ENCODE measurements at places on chromosomes 6 and 20. TPM values are rescaled to one million over a fixed set of nuclear protein-coding genes. Genes with fewer than 3 reads are reported as not detected.

Gene LCA5
- total RNA-seq, result not detected

Gene MAPK13
- 63.5 TPM for total RNA-seq

Gene AURKA
- total RNA-seq, result 0.25 TPM

Gene RGS17
- total RNA-seq, result not detected

Gene RAB44
- 0.22 TPM for total RNA-seq

Gene SPDEF
- total RNA-seq, result 0.17 TPM

Gene ARMH2
- not detected for total RNA-seq

GRCh38 chr20:51529758-51530157 is 12.8 kb downstream of the NFATC2 start:
- peak; percentile 60 for DNase-seq

- no peak for DNase-seq
Observed at GRCh38 chr6:137550535-137550934, 56.3 kb upstream of the OLIG3 start.

DNA sequence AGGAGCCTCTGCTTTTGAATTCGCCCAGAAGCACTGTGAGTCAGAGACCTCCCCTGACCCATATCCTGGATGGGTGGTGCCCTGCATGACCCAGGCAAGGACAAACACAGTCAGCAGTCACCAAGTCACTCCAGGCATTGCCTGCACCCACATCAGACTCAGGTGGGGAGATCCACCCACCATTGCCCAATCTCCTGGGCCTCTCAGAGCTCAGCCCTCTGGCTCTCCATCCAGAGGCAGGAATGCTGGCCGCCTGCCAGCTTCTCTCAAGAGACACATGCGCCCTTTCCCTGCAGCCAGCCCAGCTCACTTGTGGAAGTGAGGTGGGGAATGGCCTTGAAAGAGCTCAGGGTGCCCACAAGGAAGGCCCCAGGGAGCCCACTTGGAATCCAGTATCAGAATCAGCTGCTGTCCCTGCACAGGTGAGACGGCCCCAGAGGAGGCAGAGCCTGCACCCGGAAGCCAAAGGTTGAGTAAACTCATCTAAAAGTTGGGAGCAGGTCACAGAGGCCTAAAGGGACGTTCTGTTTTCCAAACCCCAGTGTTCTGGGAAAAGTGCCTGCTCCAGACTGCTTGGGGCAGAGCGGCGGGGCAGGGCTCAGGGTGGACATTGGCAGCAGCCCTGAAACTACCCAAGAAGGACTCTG is 129.8 kb downstream of the PREX1 start:
- DNase-seq, result no peak

DNA sequence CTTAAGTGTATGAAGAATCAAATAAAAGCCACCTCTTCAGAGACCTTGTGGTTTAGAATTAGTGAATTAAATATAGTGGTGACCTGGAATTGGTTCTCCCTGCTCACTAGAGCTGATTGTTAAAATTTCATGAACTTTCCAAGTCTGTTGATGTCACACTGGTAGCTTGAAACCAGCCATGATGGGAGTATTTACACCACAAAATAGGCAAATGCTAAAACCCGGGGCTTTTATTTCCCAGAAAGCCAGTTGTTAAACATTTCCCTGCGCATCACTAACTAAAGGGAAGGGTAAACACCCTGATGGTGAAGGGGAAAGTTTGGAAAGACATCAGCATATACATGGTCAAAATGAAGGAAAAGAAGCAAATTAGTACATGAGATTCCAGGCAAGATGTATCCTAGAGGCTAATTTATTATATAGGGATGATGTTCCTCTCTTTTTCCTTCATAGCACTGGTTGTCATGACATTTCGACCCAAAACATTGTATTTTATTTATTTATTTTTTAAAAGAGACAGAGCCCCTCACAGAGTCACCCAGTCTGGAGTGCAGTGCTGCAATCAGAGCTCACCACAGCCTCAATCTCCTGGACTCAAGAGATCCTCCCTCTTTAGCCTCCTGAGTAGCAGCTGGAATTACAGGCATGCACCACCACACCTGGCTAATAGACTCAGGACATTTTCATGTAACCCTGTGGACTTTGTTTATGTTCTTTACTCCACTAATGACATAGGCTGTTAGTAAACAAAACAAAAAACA is 123.2 kb downstream of the RIN2 start:
- DNase-seq, result no peak

GRCh38 chr20:17833036-17833674 is 133.4 kb downstream of the BANF2 start:
- no peak for DNase-seq

- DNase-seq, result no peak
Observed at GRCh38 chr6:124028117-124028516, 224.5 kb downstream of the NKAIN2 start.

DNA sequence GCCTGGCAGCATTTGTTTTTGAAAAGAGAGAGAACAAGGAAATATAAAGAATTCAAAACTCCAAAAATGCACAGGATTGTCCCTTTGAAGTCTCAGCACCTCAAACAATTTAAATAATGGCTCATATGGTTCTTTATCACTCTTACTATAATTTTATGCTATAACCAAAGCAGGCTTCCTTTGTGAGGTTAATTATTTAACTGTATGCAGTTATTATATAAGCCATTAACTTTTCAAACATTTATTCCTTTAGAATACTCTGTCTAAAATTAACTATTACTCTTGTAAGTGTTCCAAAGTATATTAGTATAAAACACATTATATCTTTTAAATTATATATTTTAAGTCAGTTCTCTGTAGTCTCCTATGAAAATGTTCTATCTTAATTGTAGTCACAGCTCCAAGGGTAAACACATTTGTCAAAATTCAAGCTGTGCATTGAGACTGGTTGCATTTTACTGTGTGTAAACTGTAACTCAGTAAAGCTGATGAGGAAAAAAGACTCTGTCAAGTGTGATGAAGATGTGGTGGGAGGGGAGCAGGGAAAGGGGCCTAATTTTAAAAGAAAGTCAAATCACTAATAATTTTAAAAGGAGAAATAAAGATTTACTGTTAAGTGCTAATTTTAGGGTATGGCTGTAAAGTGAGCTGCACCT is 20.0 kb upstream of the PLAGL1 start:
- no peak for DNase-seq

DNA sequence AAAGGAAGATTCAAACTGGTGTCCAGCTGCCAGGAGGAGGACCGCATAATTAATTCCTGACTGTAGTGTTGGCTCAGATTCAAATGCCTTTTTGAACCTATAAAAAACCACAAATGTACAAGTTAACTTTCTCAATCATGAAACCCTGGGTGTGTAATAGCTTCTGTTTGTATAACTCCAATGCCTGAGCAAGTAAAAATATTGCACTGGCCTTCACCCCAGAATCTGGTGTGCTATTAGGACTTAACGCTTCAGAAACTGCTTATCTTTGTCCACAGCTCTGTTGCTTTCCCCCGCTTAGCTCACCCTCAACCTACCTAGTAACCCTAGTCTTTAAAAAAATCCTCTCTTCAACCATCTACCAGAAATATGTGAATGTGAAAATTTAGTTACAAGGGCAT is 119.1 kb upstream of the MAP7 start:
- DNase-seq, result no peak

- DNase-seq, result no peak
Observed at GRCh38 chr6:144083172-144083571, 12.2 kb downstream of the SF3B5 start.

DNA sequence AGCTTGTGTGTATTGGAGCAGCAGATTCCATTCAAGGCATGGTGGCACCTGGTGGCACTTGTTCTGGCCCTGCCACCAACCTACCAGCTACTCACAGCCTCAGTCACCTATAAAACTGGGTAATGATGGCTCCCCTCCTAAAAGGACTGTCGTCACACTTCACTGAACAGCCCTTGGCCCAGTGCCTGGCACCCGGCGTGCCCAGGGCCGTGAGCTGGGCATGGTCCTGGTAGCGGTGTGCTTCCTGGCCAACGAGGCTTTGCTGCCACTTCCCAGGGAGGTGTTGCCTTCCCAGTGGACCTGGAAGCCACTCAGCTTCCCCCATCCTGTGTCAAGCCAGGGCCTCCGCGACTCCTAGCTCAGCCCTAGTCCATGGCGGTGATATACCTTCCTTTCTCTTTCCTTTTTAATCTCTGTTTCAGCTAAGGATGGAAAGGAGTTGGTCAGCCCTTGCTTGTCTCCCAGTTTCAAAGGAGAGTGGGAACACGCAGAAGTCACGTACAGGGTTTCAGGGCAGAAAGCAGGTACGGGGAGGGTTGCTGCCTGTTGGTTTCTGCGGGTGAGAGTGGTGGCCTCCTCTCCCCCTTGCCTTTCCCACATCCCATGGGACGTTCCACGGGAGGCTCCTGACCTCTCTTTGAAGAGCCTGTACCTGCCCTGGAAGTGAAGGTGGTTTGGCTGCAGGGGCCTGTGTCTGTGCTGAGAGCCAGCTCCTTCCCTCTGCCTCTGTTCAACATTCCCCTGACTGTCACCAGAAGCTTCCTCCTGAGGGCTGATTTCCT is 25.5 kb downstream of the ENTPD6 start:
- DNase-seq, result no peak

DNA sequence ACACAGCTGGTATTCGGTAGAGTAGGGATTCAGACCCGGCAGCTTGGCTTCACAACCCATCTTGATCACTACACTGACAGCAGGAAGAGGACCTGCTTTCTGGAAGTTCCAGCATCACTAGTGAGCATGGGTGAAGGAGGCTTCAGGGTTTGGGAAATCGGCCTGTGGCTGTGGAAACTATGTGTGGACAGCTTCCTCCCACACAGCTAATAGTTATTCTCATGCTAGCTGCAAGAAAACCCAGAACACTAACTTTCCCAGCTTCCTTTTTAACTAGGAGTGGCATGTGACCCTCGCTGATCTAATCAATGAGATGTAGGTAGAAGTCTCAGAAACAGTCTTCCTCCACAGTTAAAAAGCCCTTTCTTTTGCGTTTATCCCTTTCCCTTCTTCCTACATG is 36.3 kb upstream of the SIRPA start:
- DNase-seq, result no peak

DNA sequence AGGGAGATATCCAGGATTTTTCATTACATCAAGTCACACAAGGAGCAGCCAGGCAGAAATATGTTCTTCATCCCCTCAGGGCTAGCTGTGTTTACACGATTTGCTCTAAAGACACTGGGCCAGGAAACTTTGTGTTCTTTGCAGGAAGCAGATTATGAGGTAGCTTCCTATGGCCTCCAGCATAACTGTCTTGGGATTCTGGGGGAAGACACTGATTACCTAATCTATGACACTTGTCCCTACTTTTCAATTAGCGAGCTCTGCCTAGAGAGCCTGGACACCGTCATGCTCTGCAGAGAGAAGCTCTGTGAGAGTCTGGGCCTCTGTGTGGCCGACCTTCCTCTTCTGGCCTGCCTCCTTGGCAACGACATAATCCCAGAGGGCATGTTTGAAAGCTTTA is 11.2 kb downstream of the FAM120B start:
- no peak for DNase-seq

GRCh38 chr20:36574366-36575135 is 1.2 kb downstream of the TGIF2 start:
- DNase-seq, result peak; percentile 71

- no peak for DNase-seq
Observed at GRCh38 chr6:31090973-31091364, 21.4 kb downstream of the C6orf15 start.

DNA sequence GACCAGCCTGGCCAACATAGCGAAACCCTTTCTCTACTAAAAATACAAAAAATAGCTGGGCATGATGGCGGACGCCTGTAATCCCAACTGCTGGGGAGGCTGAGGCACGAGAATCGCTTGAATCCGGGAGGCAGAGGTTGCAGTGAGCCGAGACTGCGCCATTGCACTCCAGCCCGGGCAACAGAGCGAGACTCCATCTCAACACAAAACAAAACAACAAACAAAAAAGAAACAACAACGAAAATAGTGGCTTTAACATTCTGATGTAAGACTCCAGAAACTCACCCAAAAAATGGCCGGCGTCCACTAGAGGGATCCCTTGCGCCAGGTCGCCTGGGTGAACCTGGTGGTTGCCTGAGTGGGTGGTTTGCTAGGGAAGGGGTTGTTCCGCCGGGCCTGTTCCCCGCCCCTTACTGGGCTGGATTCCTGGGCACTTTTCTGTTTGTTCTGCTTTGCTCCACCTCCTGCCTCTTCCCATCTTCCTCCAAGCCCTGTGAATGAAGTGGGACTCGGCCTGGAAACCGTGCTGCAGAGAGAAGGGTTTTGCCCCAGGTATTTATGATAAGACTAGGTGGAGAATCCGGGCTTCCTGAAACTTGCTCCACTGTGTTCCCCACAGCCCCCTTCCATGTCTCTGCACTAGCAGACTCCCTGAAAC is 1.5 kb downstream of the PABPC1L start:
- DNase-seq, result peak; percentile 35

DNA sequence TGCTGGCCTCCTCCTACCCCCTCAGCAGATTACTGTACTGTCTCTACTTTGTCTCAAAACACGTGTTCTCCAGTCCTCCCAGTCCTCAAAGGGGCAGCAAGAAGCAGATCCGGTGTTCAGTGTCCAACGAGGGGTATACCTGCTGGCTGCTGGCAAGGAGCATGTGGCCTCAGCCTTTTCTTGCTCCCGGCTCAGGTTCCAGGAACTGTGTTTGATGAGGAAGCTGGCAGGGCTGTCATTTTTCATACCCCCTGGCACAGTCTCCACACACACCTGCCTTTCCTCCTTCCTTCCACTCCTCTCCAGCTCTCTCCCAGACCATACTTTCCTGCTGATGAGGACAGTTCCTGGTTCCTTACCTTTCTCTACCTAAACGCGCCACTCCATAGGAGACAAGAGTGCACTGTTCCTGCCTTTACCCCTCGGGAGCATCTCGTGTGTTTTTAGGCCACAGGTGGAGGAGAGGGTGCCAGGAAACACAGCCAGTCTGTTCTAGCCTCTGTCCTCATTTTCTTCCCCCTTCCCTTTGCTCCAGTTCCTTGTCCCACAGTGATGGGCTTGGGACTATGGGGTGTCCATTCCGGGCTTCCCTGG is 77.2 kb downstream of the SSR1 start:
- DNase-seq, result no peak

- no peak for DNase-seq
Observed at GRCh38 chr20:44533928-44534327, 12.1 kb upstream of the SERINC3 start.

- DNase-seq, result no peak
Observed at GRCh38 chr20:23640018-23640601, 2.4 kb upstream of the CST3 start.
